ENCODE measurements at places on chromosomes 5 and 9.

- no peak for DNase-seq
Measured at GRCh38 chr5:73435759-73436534, 12.6 kb downstream of the FOXD1 start.

- peak; percentile 60 for DNase-seq
Measured at GRCh38 chr5:95081982-95082381, 202.9 kb downstream of the MCTP1 start.

DNA sequence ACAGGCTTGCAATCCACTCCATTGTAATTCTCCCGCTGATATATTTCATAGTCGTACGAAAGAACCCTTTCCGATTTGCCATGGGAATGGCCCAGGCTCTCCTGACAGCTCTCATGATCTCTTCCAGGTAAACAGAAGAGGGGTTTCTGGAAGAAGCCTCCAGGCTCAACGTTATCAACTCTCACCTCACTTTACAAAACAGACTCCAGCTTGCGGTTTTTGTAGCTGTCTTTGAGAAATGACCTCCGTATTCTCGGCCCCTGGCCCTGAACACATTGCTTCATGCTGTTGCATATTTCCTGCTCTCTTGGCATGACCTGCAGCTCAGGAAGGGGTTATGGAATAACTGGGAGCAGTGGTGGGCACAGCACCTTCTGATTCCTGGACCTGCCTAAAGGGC is 85.7 kb downstream of the SLC1A1 start:
- no peak for DNase-seq

- DNase-seq, result no peak
Measured at GRCh38 chr5:62263401-62263800, 42.6 kb upstream of the KIF2A start.

DNA sequence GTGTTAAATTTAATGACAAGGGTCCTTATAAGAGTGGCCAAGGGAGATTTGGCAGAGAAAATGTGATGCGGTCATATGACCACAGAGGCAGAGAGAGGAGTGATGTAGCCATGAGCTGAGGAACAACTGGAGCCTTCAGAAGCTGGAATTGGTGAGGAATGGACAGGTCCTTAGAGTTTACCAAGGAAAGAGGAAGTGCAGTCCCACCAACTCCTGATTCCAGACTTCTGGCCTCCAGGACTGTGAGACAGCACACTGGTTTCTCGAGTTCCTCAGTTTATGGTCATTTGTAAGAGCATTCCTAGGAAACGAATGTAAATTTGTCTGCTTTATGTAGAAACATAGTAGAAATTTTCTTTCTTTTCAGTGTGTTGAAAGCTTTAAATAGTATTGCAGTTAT is 410.1 kb downstream of the CDH18 start:
- no peak for DNase-seq

DNA sequence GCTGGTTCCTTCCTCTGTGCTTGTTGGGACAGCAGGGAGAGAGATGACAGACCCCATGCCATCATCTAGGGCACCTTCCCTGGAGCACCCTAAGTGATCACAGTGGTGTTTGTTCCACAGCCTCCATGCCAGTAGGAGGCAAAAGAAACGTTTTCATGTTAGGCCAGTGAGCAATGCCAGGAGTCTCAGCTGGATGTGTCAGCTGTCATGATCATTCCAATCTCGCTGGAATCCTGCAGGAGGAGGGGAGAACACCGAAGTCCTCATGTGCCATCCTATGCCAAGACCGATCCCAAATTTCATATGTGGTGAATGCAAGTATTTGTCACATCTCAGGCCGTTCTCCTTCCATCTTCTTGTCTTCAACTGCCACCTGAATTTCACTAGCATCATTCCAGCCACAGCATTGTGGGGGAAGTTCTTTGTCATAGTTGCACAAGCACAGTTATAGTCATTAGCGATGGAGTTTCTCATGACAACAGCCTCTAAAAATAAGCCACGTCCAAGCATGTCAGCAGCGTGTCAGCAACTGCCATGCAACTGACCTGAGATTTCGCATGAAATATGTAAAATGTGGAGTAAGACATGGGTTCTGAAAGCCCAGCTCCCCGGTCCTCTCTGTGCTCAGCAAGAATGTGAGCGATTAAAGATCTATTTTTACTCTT is 97.2 kb upstream of the DNAH5 start:
- no peak for DNase-seq

DNA sequence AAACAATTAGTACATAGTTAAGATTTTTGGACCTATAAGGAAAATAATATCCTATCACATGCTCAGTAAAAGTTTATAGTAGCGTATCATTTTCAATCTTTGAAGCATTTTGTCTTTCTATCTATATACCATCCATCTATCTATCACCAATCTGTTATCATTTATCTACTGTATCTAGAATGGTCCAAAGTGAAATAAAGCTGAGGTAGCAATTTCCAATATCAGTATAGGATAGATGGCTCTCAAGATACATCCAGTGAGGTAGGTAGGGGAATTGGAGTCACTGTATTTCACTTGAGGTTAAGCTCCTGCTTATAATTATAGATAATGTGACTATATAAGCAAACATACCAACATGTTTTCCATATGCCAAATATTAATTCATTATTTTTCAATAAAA is 889.1 kb upstream of the CTNND2 start:
- DNase-seq, result no peak

- peak; percentile 4 for DNase-seq
Measured at GRCh38 chr9:131605770-131606590, 60.7 kb downstream of the PRRT1B start.

DNA sequence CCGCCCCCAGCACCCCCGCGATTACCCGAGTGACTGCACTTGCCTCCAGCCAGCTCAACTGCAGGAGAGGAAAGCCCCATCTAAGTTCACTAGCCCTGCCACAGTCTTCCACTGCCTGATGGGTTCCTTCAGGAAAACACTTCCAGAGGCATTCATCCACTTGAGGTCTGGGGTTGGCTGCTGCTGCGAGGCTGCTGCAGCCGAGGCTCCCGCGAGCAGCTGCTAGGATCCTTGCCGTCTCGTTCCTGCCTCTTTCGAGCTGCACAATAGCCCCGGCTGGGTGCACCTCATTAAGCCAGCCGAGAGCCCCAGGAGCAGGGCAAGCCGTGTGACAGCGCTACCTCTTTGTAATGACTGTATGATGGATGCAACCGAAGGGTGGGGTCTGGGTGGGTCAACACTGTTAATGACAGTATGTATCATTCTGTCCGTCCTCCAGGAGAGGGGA is 24.2 kb upstream of the ELAVL2 start:
- peak; percentile 36 for DNase-seq

DNA sequence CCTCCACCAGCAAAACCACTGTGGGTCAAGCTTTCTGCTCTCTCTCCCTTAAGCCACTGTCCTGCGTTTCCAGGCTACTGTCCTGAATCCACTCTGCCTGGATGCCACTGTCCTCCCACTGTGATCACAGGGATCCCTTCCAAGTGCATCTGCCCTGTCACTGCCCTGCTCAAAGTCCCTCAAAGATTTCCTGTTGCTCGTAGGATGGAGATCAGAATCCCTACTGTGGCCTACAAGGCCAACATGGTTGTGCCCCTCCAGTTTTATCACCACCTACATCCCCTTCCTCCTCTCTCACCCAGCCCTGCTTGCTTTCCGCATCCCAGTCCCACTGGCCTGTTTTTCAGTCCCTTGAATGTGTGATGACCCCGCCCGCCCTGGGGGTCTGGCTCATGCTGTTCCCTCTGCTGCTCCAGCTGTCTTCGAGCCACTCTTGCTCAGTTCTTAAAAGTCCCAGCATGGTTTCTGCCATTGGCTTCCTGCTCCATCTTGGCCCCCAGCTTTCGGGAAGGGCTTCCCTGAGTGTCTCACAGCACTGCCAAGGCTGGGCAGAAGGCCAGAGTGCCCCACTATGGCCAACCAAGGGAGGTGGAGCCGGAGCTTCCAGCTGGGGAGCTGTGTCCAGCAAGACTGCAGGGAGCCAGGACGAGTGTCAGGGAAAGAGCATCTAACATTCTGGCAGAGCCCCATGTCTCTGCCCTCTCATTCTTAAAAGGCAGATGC is 12.9 kb upstream of the FRRS1L start:
- no peak for DNase-seq

DNA sequence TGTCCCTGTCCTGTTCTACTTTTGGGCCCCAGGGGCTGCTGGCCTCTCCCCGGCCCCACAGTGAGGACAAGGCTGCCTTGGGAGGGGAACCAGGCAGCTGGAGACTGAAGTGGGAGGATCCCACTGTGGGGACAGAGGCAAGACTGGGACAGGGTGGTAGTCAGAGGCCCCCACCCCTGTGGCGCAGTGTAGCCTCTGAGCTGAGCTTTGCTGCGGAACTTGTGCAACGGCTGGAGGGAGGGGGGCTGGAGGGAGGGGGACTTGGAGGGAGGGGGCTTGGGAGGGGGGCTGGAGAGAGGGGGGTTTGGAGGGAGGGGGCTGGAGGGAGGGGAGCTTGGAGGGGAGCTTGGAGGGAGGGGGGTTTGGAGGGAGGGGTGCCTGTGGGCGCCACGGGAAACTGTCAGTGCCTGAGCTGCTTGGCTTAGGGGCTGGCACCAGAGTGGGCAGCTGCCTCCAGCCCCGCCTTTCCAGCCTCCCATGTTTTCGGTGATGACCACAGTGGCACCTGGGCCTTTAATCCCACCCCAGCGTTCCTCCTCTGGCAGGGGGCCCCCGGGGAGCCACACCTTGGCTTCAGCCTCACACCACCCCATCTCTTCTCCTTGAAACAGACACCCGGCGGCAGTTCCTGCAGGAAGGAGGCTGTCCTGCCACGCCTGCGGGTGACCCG is 2.3 kb upstream of the FUT7 start:
- DNase-seq, result peak; percentile 50

DNA sequence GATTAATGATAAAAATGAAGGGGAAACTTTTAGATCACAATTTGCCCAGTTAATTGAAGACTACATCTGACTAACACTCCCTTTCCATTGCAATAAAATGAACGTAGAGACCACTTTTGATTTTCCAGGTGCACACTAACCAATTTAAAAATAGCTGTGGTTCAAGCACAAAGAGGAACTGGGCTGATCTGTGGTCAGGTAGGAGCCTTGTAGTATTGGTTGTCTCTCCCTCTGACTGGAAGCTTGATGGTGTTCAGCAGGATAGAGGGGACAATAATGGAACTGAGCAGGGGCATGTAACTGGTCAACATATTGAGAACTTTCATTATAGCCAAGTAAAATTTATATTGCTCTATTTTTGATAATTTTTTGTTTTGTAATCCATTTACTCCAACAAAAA is 886.8 kb upstream of the SEMA6A start:
- DNase-seq, result no peak

DNA sequence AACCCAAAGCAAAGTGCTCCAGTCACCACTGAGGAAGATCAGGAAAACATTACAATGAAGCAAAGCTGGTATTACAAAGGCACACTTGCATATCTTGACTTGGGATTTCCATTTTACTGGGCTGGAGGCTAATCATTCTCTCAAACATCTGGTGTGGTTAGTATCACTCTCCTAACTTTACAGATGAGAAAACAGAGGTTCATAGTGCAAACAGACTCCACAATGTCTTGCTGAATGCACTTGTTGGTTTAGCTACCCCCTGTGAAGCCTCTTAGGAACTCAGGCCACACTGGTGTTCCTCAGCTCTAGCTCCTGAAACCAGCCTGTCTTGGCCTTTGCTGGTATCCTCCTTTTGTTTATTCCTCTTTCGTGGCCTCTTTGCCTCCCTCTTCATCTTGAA is 29.5 kb upstream of the SMAD5 start:
- DNase-seq, result no peak

- no peak for DNase-seq
Measured at GRCh38 chr5:59276917-59277372, 616.6 kb downstream of the PDE4D start.

GRCh38 chr5:108028412-108028811 is 353.5 kb downstream of the FBXL17 start:
- DNase-seq, result no peak

GRCh38 chr5:172906436-172906835 is 52.8 kb upstream of the RPL26L1 start:
- DNase-seq, result peak; percentile 85

DNA sequence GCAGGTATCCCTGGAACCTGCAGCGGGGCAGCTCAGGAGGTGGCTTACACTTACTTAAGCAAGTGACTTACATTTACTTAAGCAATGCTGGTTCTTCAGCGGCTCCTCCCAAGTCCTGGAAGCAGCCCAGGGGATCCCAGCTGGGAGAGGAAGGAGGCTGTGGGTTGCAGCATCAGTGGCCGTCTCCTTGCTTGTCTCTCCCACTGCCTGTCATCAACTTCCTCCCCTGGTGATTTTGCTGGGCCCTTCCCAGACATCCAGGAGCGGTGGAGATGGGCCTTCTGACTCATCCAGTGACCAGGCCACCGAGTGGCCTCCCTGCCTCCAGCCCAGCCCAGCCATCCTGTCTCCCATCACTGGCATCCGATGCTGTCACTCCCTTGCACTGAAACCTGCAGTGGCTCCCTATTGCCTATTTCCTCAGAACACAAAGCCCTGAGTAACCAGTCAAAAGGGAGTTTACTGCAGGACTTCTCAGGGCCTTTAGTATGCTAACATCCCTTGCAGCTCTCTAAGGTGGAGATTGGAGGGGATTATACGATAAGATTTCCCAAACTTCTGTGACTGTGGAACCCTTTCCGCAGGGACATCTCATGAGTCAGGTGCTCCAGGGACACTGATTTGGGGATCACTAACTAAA is 155.9 kb upstream of the PHYKPL start:
- peak; percentile 43 for DNase-seq

GRCh38 chr9:104682642-104683041 is 11.7 kb upstream of the OR13D1 start:
- DNase-seq, result peak; percentile 67

DNA sequence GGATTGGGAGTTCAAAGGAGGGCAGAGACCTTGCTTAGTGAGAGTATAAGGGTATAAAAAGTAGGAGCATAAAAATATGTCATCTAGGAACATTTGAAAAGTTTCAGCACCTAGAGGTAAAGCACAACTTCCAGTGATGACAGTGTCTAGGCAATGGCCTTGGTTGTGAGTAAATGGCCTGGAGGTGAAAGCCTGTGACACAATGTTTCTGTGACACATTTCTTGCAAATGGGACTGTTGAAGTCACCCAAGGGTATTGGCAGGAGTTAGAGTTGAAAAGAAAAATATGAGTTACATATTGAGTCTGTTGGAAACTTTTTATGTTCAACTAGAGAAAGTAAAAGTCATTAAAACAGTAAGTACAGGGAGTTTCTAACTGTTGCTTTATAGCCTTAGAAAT is 14.8 kb downstream of the C5orf47 start:
- no peak for DNase-seq

GRCh38 chr9:127863191-127863621 is 8.7 kb upstream of the ENG start:
- DNase-seq, result no peak

DNA sequence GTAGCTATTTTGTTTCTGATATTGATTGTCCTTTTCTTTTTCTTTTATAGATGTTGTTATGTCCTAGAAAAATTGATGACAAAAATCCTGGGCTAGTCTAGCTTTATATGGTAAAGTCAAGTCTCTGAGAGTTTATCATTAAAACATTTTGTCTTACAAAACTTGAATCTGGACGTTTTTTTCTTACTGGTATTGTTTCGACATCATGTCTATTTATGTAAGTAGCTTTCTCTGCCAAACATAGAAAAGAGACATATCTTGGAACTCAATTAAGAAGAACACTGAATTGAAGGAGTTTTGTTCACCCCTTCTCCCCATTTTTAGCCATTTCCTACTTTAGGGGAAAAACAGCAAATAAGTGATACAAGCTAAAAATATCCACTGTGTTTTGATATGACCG is 151.5 kb downstream of the ISOC1 start:
- no peak for DNase-seq

Measured in A172 (cell line).